AG04449 (cell line): ENCODE measurements at places on chromosomes 3 and 15.

DNA sequence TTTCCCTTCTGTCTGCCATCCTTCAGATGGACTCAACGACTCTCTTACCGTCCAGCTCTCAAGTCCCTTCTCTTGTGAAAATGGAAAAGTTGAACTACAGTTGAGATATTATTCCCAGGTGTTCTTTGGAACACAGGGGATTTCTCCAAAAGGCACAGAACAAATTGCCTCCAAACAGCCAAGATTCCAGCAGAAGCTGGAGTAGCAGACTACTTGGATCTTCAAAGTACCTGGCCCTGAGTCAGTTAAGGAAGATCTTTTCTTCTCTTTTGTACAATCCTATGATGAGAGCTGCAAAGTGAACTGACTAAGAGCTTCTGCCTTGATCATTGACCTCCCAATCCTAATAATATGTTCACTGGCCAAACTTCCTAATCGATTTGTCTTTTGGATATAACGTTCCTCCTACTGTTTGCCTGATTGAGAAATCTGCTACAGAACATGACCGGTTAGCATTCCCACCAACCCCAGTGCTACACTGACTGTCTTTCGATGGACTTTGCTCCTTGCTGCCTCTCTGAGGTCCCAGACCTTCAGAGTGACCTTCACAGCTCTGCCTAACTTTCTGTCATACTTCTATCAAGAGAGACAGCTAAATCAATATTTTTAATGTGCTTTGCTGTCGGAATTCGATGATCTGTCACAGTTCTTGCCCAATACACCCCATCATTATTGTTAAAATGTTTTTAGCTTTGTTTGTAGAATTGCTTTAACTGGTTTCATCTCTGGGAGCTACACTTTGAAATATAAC, 21.9 kb downstream of the PAQR9 start:
- DNase-seq = no peak

DNA sequence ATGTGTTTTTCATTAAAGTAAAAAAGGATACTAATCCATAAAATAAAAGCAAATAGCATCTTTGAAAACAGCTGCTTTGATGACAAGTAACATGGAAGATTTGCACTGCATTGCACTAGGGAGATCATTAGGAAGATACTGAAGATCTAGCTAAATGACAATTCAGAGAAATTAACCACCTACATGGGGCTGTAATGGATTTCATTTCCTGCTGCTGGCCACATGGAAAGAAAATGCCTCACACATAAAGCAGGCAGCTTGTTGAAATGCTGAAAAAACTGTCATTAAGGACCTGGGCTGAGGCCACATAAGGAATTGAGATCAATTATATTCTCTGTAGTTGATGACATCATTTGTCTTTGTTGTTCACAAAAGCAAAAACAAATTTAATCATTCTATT, 94.1 kb downstream of the PYDC2 start:
- no peak for DNase-seq

DNA sequence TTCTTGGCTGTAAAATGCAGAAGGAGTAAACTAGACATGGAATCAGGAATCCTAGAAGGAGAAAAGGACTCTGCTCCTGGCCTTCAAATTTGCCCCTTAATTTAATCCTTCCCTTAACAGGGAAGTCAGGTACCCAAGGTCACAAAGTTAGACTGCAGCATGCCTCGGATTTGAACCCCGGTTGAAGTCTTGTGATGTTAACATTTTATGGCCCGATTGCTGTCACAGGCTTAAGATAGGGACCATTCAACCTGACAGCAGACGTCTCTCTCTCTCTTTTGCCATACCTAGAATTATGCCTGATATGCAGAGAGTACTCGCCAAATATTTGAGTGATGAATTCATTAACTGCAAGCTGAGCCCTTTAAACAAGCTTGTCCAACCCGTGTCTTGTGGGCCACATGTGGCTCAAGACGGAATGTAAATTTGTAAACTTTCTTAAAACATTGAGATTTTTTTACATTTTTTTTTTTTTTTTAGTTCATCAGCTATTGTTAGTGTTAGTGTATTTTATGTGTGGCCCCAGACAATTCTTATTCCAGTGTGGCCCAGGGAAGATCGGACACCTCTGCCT, 217.2 kb downstream of the THSD4 start:
- DNase-seq = no peak

DNA sequence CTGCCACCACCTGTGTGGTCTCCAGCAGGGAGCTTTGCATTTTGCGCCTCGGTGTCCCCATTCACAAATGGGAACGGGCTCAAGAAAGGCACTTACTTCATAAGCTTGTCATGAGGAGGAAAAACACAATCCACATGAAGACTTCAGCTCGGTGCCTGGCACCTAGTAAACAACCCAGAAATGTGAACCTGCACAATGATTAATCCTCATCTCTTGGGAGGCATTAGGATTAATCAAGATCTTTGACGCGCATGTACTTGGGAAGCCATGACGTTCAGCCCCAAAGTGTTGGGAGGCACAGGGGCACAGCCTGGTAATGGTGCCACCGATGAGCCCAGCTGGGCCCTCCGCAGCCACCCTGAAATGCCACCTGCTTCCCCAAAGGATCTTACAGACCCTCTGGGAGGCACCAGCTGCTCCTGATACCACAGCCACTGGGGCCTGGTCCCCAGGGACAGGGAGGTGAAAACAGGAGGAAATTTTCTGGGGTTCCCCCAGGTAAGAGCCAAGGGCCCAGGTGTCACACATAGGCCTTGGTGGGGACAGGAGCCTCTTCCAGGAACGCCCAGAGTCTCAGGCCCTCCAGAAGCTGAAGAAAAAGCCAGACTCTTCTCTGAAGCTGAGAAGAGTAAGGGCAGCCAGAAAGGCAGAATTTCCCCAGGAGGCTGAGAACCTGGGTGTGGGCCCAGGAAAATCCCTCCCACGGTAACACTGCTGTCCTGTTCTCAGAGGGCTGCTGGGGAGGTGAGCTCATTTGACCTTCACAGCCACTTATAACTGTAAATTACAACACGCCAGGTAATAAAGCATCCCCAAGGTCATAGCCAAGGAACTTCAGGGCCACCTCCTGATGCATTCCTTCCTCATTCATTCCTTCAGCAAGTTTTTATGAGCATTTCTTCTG, 507.5 kb downstream of the SHQ1 start:
- no peak for DNase-seq

- DNase-seq = no peak
Observed at GRCh38 chr15:99966815-99967214, 233.6 kb upstream of the LYSMD4 start.

DNA sequence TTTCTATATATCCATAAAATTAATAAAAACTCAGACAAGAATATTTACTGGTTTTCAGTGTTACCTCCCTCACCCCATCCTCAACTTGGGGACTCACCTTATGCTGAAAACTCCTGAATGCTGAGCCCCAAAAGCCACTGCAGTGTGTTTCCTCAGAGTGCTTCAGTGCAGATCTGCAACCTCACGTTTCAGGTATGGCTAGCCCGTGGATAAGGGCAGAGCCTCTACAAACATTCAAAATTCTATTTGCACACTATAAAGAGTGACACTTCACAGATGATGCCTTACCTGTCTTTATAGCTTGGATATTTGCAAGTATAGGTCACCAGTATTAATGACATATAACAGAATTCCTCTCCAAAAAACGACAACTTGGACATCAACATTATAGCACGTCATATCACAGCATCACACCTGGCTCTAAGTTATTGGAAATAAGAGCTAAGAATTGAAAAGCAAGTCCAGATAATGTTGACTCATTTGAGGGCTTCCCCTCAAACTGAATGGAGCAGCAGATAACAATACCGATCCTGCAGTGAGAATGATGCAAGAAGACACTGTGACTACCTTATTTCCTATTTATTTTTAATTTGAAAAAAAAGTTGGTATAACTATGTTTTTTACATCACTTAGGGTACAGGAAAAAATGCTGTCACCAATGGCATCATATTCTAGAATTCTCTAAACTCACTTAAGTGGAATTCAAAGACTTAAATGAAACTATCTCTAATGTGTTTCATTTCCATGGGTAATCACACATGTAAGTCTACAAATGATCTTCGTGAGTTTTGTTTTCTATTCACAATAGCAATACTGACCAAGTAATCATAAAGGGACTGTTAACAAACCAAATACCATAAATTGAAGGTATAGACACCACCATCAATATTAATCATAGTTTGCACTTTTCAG, 40.7 kb upstream of the RSL24D1 start:
- no peak for DNase-seq

- DNase-seq = no peak
Observed at GRCh38 chr3:108380128-108380795, 83.9 kb downstream of the HHLA2 start.

- DNase-seq = no peak
Observed at GRCh38 chr15:77038312-77039216, 32.3 kb downstream of the TSPAN3 start.

DNA sequence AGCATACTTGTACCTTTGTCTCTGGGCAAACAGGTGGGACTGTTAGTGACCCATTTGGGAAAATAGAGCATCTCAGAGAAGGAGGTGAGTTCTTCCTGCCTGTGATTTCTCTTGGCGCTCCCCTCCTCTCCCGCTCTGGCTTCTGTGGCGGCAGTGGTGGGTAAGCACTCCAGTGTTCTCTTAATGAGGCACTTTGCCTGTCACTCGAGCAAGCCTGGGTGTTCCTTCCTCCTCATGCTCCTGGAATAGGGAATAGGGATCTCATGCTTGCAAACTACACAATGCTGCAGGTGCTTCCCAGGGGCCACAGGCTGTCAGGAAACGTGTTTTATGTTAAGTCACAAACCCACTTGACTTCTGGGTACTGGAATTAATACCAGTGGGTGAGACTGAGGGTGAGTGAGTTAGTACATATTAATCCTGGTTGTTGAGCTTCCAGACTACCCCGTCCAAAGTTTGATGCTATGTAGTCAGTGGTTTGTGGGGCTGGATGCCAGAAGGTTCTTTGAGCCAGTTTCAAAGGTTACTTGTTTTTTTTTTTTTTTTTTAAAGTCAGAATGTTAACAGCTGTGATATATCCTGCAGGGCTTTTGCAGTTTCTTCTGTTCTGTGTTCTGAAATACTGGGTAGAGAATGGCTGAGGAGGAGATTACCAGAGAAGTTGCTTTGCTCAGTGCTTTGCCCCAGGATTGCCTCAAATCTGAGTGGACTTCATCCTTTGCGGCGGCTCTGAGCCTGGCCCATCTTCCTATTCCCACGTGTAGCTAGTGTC, 30.5 kb downstream of the EDEM1 start:
- DNase-seq = no peak

DNA sequence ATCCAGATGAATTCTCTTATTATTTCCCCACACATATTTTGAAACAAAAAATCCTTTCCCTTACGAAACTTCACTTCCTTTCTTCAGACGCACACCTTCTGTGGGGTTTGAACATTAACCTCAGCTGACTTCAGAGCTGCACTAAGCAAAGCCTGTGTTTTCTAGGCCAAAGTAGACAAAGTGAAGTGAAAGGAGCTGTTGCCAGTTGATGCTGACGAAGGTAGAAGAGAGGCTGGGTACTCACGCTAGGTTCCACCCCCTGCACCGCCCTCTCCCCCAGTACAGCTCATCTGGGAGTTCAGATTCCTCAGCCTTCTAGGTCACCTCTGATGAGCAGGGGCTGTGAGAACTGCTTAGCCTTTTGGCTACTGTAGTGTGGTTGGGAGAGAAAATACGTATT, 24.1 kb downstream of the DUT start:
- DNase-seq = no peak

- no peak for DNase-seq
Observed at GRCh38 chr15:33822479-33822878, 145.8 kb upstream of the CHRM5 start.

DNA sequence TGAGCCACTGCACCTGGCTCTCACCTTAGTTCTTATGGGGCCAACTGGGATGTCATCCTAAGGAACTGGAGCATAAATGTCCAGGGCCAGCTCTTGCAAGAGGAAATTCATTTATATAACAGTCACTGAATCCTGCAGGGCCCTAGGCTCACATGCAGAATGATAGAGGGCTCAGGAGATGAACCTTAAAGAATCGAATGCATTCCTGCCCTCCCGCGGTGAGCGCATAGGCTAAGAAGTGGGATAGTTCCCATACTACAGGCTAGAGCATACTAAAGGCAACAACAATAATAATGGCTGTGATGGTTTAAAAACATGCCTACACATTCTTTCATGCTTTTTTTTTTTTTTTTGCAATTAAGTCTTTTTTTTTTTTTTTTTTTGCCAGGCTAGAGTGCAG, 17.1 kb upstream of the CSRNP1 start:
- DNase-seq = no peak

- DNase-seq = no peak
Observed at GRCh38 chr15:93278006-93278405, 189.0 kb upstream of the RGMA start.

DNA sequence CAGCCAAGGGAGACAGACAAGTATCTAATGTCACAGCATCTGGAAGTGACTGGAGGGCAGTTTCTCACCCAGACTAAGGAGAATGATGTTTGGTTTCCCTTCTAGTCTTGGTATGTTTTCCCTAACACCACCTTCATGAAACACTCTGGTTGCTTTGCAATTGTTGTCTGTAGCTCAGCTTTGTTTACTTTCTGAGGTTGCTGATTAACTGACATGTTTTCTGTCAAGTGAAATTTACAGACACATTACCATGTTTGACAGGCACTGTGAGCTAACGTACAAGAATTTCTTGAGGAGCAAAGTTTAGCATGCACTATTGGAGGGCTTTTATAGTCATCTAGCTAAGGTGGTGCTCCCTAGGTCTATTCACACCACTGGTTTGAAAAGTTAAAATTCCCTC, 131.6 kb upstream of the NECTIN3 start:
- DNase-seq = no peak

DNA sequence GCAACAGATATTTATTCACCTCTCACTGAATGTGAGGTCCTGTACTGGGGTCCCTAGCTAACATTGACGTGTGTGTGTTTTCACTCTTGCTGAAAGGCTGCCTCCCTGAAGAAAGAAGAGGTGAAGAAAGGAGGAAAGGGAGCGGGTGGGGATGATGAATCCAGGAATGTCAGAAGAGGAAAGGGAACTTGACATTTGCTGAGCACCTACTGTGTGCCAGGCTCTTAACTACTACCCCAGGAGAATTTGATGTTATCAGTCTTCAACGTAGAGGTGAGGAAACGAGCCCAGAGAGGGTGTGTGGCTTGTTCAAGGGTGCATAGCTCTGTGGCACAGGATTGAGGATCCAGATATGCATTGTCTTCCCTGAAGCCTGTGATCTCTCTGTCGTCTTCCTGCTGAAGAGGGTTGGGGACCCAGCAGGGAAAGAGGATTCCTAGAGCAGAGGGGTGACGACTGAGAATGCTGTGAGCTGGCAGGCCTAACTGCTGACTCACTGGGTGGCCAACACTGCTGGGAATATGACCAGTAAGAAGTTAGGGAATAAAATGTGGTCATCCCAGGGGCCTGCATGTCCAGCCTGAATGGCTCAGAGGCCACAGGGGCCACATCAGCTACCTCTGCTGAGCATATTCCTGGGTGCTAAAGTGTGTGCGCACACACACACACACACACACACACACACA, 6.6 kb upstream of the ATP2B2 start:
- DNase-seq = peak; percentile 51

DNA sequence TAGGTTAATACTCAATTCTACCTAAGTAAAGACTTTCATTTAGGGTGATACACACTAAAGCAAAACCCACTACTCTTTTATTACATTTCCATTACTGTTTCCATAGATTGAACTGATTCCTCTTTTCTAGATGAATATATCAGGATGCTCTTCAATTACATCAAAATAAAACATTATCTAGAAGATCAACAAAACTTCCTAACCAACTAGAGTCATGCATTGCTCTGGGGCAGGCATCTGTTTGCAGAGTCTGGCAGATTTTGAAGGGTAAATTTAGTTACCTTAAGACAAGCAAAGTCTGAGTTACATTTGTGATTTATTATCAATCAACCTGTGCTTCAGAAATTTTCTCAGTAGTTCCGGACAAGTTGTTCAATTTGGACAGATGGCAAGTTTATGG, 117.1 kb downstream of the NEK11 start:
- DNase-seq = no peak
